ENCODE measurements at places on chromosomes 7 and 10.

DNA sequence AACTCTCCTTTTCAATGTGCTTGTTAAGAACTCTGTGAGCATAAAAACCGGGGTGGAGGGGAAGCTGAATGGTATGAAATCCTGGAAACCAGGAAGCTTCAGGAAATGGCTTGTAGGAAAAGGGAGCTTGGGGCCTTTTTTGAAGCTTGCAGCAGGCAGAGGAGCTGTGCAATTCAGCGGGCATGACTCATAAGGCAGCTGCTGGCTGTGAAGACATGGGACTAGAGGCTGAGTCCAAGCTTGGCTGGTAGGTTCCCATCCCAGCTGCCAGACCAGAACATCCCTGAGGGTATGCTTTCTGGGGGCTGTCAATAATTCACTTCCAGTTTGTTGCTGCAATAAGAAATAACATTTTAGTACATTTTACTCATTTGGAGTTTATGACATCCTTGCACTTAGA lies 36.8 kb upstream of the CDC14C start:
- no peak for DNase-seq

- DNase-seq, result no peak
Measured at GRCh38 chr7:47535704-47536628, 45.9 kb downstream of the TNS3 start.

DNA sequence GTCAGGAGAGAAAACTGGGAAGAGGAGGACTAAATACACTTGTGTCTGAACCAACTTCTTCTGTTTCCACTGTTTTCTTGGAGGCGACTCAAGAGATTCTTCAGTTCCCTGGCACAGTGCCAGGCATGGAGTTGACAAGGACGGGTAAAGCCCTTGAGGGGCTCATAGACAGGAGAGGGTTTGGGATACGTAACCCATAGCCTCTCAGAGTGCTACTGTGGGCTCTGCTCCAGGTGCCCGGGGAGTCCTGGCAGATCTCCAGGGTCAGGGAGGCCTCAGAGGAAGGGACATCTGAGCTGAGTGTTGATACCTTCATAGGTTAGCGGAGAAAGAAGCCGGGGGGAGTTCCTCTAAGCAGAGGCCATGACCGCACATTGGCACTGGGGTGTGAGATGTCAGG lies 42.0 kb downstream of the GALNT17 start:
- no peak for DNase-seq

DNA sequence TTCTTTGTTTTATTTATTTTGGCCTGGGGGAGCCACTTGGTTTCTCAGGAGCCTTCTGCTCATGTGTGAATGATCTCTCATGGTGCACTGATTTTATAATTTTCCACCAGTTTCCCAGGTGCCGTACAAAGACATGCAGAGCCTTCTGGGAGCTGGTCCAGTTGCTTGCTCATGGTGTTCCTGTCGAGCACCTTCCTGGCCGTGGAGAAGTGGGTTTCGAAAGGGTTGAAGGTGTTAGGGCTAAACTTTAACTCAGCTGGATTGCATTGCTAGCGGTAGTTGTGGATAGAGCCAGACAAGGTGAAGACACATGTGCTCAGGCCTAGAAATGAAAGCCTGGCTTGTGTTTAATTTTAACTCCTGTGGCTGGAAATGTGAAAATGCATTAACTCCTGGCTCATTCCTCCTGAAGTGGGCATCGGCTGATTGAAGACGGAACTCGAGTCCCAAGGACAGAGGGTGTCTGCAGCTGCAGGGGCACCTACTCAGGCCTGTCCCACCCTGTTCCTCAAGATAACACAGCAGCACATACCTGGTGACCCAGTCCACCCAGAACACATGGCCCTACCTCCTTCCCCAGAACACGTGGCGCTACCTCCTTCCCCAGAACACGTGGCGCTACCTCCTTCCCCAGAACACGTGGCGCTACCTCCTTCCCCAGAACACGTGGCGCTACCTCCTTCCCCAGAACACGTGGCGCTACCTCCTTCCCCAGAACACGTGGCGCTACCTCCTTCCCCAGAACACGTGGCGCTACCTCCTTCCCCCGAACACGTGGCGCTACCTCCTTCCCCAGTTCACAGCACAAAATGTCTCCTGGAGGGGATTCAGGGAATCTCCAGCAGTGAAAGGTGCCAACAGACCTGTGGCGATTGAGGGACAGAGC lies 133.2 kb downstream of the WDR37 start:
- no peak for DNase-seq

- no peak for DNase-seq
Measured at GRCh38 chr7:138878051-138878450, 80.1 kb upstream of the ATP6V0A4 start.

DNA sequence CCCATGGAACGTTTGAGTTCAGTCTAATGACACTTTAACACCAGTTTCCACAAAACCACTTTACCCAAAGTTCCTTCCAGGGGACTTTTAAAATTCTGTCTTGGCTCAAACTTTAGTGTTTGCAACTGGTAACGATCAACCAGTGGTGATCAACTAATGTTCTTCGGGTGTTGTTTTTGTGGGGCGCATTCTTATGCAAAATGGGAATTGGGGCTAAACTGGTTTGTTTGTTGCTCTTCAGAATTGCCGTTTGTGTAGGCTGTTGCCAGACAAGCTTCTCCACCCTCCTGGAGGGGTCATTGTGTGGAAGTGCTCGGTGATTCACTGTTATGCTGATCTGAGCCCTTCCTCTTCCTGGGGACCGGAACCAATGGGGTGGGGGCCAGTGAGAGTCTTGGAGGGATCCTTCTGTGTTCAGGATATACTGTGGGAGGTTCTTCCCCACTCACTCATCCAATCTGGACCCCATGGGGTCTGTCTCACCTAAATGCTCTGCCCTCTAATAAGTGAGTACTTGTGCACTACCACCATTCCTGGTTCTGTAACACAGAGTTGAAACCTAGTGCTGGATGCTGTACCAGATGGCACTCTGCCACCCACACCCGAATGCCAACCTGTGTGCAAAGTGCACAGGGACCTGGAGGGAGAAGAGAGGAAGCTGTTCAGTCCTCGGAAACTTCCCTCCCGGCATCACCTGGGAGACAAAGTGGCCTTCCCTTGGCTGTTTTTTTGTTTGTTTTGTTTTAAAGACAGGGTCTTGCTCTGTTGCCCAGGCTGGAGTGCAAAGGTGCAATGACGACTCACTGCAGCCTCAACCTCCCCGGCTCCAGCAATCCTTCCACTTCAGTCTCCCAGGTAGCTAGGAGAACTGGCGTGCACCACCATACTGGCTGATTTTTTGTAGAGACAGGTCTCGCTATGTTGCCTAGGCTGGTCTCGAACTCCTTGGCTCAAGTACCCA lies 2.1 kb downstream of the NFE2L3 start:
- DNase-seq, result no peak

DNA sequence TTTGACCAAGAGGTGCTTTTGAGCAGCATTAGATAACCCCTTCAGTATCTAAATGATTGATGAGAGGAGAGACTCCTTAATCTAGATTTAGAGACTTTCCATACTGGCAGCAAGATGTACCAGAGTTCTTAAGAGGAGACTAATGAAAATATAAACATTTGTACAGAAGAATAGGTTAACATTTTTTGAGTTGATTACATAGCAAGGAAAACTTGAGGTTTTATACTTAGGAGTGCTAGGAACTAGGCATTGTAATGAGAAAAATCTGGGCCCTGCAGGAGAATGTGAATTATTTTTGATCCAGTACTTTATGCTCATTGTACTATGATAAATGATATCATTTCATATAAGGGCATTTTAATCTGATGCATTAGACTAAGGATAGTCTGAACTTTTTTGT lies 261.7 kb downstream of the EXOC4 start:
- no peak for DNase-seq

- DNase-seq, result no peak
Measured at GRCh38 chr10:132724446-132724845, 61.5 kb downstream of the NKX6-2 start.

DNA sequence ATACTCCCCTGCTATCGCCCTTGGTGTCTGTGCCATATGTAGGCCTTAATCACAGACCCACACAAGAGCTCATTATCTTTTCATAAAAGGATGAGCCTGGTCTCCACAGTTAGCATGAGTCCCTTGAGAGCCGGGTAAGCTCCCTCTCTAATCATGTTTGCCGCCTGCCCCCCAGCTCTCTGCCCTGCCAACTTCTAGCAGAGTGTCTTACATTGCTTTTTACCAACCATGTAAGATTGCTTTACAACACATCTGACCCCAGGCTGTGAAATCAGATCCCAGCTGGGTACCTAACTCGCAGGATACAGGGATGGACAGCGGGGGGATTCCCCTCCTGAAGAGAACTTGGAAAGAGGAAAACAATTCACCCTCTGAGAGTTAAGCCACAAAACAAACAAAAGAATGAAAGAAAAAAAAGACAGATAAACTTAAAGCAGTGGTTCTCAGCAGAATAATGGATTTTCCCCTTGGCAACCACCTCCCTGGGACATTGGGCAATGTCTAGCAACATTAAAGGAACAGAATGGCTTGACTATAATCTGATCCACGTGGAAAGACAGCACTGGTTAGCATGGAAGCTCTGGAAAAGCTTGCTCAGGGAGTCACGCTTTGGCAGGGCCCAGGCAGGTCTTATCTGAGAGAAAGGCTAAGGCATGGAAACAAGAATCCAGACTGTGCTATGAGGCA lies 39.4 kb upstream of the ATOH7 start:
- DNase-seq, result no peak

GRCh38 chr7:129975309-129975708 lies 22.5 kb upstream of the UBE2H start:
- no peak for DNase-seq

GRCh38 chr10:96532523-96532922 lies 18.8 kb upstream of the TLL2 start:
- no peak for DNase-seq

DNA sequence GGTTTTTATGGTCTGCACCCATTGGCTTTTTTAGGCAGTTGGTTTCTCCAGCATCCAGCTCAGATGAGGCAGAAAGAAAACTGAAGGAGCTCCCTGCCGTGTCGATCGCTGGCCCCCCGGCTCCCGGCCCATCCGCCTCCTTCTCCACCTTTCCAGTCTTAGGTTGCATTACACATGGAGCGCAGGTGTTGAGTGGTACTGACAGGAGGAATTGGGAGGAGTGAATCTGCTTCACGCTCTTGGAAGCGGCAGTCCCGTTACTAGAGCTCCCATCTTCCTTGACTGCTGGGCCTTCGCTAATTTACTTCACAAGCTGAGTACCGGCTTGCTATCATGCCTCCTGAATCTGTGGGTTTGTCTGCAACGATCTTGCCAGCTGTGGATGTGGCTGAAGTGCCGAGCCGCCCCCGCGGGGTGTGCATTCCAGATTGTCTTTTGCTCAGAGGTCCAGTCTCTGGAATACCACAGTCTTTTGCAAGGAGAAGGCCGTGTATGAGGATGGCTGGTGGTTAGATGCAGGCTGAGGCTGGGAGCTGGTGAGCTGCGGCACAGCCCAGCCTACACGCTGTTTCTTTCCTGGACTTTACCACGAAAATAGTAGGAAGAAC lies 17.1 kb downstream of the IQCE start:
- DNase-seq, result no peak

DNA sequence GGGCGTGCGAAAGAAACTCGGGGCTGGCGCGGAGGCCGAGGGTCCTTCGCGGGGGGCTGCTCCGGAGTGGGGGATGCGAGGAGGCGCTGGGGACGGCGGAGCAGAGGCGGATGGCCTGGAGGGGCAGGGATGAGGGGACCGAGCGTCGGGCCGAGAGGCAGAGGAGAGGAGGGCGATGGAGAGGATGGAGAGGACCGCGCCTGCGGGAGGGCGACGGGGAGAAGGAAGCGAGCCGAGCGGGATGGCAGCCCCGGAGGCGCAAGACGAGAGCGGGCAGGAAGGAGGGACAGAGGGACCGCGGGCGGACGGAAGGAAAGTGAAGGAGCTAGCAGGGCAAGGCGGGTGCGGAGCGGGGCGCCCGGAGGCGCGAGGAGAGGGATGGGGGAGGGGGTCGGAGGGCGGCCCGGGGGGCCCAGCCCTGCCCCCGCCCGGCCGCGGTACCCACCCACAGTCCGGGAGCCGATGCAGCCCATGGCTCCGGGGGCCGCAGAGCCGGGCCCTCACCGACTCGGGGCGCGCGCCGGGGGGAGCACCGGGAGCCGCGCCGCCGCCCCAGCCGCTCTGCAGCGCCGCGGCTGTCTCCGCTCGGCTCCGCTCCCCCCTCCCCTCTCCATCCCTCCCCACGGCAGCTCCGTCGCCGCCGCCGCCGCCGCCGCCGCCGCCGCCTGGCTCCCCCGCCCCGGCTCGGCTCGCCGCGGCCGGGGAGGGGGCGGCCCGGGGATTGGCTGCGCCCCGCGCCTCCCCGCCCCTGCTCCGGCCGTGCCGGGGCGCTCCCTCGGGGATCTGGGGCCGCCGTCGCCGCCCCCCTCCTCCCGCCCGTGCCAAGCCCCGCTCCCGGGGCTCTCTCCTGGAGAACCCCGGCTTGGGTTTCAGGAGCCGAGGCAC lies at the start of gene FAM131B:
Gene FAM131B, minus strand, starts transcription at position 583 of the 885 bp plus-strand sequence. Its CDS starts 110 bp downstream, at position 473.
- no peak for DNase-seq

GRCh38 chr10:47058961-47059391 lies 147.7 kb downstream of the PTPN20 start:
- no peak for DNase-seq

DNA sequence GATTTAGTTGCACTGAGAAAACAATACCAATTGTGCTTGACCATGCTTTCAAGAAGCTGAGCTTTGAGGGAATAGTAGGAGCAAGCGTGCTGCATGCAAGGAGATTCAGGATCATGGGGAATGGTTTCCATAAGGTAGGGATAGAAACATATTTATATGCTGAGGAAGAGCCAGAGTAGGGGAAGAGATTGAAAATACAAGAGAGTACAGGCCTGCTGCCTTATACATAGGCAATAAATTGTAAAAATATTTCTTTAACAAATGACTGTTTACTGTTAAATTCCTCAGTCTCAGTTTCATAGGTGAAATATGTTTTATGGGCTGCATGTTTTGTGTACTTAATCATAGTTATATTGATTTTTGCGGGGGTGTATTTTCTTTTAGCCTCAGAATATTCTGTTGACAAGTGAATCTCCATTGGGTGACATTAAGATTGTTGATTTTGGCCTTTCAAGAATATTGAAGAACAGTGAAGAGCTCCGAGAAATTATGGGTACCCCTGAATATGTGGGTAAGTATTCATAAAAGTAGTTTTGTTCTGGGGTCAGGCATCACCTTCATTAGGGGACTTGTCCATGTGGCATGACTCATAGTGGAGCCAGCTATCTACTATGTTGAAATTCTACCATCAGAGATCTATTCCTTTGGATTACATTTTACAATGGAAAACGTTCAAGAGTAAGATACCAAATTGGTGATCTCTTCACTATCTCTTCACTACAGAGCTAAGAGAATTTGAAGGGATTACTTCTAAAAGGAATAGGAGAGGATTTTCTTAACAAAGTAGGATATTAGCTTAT lies 36.5 kb downstream of the STK17A start:
- DNase-seq, result no peak

DNA sequence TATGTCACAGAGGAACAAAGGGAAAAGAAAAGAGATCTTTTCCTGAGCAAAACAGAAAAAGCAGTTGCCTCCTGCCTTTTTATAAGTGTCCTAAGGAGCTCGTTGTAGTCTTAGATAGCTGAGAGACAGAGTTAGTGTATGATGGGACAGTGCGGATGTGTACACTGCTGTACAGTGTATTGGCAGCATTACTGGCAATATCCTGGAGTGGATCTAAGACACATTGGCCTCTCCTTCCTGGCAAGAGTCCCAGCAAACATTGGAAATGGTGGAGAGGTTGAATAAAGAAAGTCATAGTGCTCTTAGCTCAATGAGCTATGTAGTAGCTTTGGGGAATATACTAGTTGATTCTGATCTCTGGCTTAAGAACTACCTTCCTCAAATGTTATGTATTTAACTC lies 22.7 kb downstream of the GARS1 start:
- no peak for DNase-seq
